ENCODE measurements at places on chromosomes 12 and 14.

- DNase-seq = no peak
Observed at GRCh38 chr14:19975291-19975690, at the start of gene OR4K15. Gene OR4K15 (plus strand): TSS chr14:19975591. CDS start chr14:19975591, 0 bp downstream.

DNA sequence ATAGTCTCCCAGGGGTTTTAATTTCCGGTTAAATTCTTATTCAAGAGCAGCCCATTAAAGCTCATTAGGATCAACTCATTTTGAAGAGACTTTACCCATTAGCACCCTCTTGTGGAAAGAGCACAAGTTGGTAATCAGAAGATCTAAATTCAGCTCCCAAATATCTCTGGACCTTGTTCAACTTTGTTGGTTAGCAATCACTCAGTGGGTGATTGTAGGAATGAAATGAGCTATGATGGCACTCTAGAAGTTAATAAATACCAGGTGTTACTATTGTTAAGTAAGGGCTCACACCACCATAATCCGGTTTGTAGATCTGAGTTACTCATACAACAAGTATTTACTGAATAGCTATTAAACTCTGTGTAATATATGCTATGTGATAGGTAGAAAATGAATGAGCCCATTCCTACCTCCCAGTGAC lies 42.9 kb downstream of the TRIP11 start:
- DNase-seq = no peak

GRCh38 chr14:66445936-66446335 lies 40.2 kb upstream of the CCDC196 start:
- DNase-seq = no peak

- DNase-seq = no peak
Observed at GRCh38 chr14:73231981-73232851, 5.1 kb upstream of the PAPLN start.

DNA sequence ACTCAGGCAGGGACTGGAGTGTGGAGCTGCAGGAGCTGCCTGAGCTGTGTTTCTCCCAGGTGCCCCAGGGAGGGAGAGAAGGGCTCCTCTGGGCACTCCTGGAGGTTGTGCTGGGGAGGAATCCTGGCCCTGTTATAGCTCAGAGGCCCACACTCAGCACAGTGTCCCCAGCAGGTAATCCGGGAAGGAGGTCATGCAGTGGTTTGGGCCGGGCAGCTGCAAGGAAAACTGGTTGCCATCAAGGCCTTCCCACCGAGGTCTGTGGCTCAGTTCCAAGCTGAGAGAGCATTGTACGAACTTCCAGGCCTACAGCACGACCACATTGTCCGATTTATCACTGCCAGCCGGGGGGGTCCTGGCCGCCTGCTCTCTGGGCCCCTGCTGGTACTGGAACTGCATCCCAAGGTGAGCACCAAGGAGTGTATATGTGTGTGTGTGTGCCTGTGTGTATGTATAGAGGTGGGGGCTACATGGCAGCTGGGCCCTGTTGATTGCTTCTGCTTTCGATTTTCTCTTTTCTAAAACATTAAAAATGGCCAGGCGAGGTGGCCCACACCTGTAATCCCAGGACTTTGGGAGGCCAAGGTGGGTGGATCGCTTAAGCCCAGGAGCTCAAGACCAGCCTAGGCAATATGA lies 2.0 kb downstream of the AMHR2 start:
- DNase-seq = no peak

- no peak for DNase-seq
Observed at GRCh38 chr12:27754795-27755194, 25.2 kb upstream of the KLHL42 start.

- no peak for DNase-seq
Observed at GRCh38 chr14:87343652-87344051, 649.3 kb downstream of the GALC start.

DNA sequence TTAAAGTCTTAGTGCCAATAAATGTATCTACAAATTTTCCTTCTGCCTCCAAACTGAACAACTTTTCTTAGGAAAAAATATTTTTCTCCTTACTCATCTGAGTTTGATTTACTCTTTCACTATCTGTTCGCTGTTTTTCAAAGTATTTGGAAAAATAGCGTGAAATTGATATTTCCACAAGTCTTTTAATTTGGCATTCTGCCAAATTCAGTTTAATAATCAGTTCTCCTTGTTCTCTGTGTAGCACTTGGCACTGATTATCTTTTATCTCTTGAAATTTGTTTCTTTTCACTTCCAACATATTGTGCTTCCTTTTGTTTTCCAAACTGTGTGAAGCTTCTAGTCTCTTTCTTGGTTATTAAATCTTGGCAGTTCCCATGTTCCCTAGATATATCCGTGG lies 559.8 kb downstream of the RPL10L start:
- no peak for DNase-seq

GRCh38 chr12:103198499-103198898 lies 241.0 kb downstream of the ASCL1 start:
- no peak for DNase-seq

- no peak for DNase-seq
Observed at GRCh38 chr12:130424858-130425697, 87.4 kb downstream of the PIWIL1 start.

GRCh38 chr12:121383601-121384021 lies 16.3 kb upstream of the RNF34 start:
- no peak for DNase-seq

- no peak for DNase-seq
Observed at GRCh38 chr12:111034083-111034885, 113.9 kb upstream of the MYL2 start.

GRCh38 chr14:51824191-51824590 lies 36.2 kb upstream of the GNG2 start:
- no peak for DNase-seq

- no peak for DNase-seq
Observed at GRCh38 chr14:89489761-89490437, 72.9 kb upstream of the FOXN3 start.

- no peak for DNase-seq
Observed at GRCh38 chr14:99323603-99324185, 51.7 kb upstream of the BCL11B start.

- DNase-seq = no peak
Observed at GRCh38 chr12:55051197-55051947, 31.6 kb downstream of the NEUROD4 start.

DNA sequence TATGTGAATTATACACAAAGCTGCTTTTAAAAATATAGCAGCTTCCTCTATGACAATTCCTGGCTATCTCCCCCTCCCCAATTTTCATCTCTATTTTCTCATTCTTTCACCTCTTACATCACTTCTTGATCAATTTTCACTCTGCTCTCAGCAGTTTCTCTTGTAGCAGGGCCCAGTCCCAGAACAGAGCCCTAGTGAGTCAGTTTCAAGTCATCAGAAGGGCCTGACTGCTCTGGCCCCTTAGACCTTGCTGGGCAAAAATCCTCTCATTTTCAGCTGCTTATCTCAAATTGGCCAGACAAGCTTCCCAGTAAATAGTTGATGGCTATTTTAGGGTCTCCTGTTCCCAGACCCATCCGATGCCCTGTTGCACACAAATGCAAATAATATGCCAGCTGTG lies 101.4 kb downstream of the TTC7B start:
- no peak for DNase-seq

DNA sequence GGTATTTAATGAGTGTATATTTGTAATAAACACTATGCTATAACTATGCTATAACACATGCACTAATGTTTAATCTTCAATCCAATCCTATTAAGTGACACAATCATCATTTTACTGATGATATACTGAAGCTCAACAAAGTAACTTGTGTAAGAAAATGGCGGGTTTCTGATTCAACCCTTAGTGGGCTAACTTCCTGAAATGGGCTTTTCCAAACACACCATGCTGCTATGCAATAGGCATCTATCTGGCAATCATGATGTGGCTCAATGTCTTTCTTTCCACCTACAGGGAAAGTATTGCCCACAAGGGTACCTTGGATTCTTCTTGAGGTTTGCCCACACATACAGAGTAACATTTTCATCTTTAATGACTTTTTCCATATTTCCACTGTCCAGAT lies 48.3 kb downstream of the DNAI7 start:
- DNase-seq = no peak

DNA sequence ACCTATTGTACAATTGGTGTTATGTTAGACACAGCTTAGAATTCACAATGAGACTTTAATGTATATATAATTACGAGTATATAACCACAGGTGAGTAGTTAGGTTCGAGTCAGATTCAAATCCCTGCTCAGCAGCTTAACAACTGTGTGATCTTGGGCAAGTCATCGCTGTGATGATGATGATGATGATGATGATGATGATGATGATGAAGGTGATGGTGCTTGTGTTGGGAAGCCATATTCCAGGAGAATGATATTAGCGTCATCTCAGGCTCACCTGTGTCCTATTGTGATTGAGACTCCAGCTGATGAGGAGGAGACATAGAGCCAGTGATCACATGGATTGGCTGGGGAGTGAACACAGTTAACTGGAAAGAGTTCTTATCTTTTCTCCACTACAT lies 16.5 kb downstream of the RFX4 start:
- DNase-seq = no peak

DNA sequence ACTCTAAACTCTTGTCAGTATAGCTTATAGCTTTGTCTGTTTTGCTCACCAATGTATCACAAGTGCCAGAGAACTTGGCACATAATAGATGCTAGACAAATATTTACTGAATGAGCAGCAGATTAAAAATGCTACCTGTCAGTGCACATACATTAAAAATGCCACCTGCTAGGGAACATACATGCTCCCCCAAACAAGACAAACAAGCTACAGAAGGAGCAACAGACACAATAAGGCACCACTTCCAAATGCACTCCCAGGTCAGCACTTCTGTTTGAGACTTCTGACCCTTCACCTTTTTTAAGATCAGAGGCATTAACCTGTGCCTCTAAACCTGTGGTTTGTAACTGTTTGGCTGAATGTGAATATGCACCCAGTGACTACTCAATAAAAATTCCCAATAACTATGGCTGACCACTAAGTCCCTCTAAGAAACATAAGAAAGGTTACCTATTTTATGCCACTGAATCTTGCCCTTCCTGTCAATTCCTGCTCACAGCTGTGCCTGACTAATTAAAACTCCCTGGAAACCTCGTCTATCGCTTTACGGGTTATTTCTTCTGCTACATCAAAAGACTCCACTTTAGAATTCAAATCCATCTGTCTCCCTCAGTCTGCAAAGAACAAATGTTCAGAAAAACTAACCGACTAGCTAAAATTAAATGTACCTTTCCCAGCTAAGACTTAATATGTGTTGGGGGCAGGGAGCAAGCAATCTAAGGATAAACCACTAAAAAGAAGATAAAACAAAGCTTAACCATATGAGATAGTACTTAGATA lies 41.0 kb downstream of the HECTD4 start:
- no peak for DNase-seq

DNA sequence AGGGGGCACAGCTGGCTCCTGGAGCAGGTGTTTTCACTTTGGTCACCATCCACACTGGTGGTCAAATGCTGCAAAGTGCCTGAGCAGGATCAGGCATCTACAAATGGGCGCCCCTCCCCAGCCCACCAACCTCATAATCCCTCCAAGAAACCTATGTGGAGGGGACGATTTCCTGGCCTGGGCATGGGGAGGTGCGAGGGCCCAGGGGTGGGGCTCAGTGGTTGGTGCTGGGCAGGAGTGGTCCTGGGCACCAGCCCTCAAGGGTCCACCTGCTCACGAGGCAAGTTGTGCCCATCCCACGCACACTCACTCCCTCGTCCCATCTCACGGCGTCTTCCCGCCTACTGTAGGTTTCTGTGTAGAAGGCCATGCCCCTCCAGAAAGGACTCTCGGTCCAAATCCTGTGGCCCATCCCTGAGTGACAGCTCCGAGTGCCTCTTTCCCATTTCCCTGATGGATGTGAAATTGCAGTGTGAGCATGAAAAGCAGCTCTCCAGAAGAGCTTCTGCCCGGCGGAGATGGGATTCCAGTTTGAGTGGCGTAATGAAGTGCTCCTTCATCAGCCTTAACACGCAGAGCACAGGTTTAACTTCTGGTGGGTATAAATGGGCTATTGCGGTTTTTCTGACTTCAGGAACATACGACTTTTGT lies 36.9 kb downstream of the SLC15A4 start:
- DNase-seq = no peak

DNA sequence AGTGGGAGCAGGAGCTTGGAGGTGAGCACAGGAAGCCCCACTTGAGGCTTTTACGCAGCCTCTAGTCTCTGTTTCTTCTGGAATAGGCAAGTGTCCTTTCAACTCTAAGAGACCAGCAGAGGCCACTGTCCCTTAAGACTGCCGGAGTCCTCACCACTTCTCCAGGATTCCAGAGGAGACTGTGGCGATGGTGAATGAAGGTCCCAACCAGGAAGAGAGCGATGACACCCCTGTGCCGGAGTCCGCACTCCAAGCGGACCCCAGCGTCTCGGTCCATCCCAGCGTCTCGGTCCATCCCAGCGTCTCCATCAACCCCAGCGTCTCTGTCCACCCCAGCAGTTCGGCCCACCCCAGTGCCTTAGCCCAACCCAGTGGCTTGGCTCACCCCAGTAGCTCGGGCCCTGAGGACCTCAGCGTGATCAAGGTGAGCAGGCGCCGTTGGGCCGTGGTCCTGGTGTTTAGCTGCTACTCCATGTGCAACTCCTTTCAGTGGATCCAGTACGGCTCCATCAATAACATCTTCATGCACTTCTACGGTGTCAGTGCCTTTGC lies 442 bp downstream of the FLVCR2 start:
- no peak for DNase-seq

DNA sequence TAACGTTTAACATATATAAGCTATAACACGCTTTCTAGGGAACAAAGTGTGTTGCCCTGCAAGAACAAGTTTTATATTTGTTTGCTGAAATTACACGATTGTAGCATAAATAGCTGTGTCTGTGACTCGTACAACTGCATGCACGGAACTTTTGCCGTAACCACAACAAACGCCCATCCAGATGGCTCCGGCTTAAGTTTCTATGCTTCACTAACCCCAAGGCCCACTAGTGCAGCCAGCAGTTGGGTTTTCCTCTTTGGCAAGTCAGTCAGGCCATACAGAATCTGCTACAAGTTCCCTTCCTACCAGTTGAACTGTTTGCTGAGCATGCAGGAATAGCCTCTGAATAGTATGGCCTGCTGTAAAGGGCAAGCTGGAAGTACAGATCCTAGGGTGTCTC lies 12.1 kb downstream of the CSRP2 start:
- DNase-seq = no peak

DNA sequence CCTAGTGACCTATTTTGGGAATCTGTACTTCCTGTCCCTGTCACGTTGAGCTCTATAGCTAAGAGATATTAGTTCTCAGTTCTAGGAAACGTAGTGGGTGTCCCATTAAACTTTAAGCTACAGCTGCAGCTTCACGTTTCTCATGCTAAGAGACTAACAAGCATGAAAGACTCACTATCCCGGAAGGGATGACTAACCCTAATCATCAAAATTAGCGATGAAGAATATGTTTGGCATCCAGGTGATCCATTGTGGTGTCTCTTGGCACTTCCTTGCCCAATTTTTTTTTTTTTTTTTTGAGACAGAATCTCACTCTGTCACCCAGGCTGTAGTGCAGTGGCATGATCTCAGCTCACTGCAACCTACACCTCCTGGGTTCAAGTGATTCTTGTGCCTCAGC lies 11.0 kb upstream of the LALBA start:
- DNase-seq = no peak

- DNase-seq = no peak
Observed at GRCh38 chr14:67237591-67237990, 3.6 kb upstream of the PALS1 start.

DNA sequence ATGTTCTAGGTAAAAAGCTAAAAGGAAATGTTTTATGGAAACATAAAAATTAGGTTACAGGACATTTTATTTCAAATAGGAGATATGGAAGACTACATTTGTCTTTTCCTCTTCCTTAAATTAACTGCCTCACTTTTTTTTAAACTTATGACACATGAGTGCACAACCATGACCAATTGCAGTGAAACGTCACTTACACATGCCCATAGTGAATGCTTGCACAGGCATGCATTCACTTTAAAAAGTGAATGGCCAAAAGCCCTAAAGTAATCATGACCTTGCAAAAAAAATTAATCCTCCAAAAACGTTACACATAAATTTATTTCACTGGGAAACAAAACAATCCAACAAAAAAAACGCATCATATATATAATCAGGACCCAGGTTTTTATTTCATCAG lies 343.2 kb upstream of the TMTC1 start:
- DNase-seq = no peak
